ENCODE measurements at places on chromosomes 16 and 17.

DNA sequence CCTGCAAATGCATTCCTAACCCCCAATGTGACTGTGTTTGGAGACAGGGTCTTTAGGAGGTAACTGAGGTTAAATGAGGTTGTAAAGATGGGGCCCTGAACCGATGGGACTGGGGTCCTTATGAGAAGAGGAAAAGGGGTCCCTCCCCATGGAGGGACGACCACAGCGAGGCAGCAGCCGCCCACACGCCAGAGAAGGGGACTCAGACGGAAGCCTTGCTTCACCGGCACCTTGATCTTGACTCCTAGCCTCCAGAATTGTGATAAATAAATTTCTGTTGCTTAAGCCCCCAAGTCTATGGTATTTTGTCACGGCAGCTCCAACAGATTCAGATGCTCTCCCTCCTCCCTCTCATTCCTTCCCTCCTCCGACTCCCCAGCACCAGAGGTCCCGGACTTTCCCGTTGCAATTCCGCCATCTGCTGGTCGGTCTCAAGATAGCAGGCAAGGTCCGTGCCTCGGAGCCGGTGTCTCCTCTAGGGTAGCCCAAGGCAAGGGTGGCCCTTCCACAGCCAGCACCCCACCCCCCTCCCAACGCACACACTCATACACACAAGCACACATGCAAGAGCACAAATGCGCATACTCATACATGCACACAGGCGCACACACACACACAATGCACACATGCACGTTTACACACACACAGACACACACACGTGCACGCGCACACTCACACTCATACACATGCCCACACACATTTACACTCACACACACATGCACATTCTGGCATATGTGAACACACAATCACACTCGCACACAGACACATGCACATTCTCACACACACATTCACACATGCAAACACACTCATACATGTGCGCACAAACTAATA is 23.1 kb upstream of the C16orf78 start:
- DNase-seq: peak; percentile 68

GRCh38 chr17:50659179-50659578 is 24.5 kb downstream of the ABCC3 start:
- no peak for DNase-seq

DNA sequence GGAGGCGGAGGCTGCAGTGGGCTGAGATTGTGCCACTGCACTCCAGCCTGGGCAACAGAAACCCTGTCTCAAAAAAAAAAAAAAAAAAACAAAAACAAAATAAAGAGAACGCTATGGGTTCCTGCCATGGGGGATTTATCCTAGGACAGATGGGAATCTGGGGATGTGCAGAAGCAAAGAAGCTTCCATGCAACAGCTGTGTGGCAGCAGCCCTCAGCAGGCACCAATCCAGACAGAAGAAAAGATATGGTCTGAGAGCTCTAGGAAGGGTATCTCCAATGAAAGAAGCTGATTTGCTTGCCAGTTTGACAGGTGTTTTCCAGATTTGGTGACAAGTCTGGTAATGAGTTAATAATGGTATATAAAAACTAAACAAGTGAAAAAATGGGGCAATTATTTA is 11.6 kb downstream of the MYO19 start:
- no peak for DNase-seq

GRCh38 chr17:2028737-2029136 is 1.2 kb upstream of the DPH1 start:
- DNase-seq: no peak

DNA sequence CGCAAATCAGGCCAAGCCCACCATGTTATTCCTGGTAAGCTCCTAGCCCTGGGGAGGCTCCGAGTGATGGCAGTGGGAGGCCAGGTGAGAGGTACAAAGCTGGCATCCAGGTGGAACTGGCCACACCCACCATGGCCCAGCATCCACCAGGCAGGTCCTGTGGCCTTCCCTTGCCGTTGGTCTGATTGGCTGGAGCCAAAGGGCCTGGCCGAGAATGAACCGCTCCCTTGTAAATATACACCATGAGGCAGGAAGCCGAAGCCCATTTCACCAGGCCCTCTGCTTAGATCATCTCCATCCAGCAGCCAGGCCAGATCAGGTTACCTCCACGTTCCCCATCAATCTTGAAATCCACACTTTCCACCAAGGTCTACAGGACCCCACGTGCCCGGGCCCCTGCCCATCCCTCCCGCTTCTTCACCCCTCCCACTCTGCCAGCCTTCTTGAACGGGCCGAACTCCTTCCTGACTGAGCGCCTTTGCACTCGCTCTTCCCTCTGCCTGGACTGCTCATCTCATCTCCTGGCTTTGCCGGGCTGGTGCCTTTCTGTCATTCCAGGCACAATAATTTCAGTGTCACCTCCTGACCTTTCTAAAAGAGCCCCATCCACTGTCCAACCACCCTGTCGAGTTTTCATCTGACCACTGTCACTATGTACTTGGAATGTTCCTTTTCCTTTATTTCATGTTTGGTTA is 5.8 kb downstream of the SOCS1 start:
- peak; percentile 61 for DNase-seq

GRCh38 chr17:75047398-75048098 is 523 bp downstream of the KCTD2 start:
- DNase-seq: no peak

DNA sequence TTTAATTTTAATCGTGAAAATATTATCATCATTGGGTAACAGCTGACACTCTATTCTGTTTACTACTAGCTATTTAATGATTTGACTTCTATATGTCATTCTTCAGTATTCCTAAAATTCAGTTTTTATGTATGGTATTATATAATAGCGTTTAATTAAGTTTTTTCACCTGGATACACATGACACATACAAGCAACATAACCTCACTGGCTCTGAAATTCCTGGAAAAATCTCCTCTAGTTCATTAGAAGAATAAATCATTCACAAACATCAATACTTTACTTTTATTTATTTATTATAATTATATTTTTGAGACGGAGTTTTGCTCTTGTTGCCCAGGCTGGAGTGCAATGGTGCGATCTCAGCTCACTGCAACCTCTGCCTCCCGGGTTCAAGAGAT is 44.0 kb downstream of the AKAP10 start:
- no peak for DNase-seq

GRCh38 chr16:66486773-66487579 is 59.9 kb downstream of the BEAN1 start:
- no peak for DNase-seq

DNA sequence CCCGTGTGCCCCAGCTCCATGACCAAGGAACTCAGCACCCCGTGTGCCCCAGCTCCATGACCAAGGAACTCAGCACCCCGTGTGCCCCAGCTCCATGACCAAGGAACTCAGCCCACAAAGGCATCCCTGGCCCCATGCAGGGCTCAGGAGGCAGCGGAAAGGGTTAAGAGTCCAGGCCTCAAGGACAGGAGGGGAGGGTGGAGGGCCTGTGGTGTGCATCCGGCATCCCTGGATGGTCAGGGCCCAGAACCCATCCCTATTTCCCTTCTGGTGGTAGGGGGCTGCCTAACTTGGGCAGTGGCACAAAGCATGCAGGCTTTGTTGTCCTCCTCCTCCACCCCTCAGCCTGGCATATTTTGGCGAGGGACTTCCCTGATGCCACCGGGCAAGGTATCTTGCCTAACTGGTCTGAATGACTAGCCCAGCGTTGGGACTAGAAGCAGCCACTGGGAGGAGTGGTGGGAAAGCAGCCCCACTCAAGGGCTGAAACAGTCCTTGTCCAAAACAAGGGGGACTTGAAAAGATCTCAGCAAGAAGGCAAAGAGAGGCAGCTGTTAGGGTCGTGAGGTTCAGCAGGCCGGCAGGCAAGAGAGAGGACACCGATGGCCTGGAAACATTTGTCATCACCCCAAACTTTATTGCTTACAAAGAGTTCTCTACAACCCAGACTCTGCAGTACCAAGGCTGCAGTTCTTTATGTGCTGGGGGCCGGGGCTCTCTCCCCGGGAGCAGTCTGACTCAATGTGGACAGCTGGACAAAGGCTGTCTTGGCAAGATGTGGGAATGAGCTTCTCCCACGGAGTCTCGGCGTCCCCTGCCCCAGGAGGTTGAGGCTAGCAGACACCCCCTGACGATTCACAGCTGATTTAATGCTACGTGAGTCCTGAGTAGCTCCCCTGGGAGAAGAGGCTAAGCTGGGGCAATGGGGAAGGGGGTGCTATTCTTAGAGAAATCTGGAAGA is 902 bp upstream of the SPATA32 start:
- DNase-seq: peak; percentile 19

DNA sequence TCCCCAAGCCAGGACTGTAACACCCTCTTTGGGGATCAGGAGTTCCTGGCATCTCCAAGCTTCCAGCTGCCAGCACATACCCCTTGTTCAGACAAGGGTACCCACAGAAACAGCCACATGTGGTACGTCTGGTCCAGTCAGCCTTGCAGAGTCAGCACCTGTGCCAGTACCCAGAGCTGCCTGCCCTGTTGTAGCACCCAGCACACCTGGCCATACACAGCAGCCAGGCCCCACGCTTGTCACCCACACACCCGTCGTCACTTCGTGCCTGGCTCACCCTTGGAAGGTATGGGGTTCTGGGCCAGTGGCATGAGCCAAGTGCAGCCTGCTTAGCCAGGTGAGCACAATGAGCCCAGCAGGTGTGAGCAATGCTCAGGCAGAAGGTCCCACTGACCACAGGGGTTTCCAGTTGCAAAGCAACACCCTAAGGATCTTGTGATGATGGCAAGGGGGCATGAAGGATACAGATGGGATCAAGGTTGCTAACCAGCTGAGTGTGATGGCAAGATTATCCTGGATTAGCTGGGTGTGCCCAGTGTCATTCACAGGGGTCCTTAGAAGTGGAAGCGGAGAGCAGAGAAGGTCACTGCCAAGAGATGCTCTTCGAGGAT is 202.3 kb downstream of the CPPED1 start:
- DNase-seq: no peak
